Thoracic aorta (tissue), 2 donors: ENCODE measurements at places on chromosomes 11 and 22. TPM values are rescaled to one million over a fixed set of nuclear protein-coding genes. Genes with fewer than 3 reads are reported as not detected.

- no peak overlapping the region for H3K4me3 ChIP-seq
- no peaks in the 10 kb centered on the region for H3K27me3 ChIP-seq
- no peak overlapping the region for H3K27ac ChIP-seq
These were observed 9.9 kb downstream of the RGL4 start for GRCh38 chr22:23700706-23701105.

DNA sequence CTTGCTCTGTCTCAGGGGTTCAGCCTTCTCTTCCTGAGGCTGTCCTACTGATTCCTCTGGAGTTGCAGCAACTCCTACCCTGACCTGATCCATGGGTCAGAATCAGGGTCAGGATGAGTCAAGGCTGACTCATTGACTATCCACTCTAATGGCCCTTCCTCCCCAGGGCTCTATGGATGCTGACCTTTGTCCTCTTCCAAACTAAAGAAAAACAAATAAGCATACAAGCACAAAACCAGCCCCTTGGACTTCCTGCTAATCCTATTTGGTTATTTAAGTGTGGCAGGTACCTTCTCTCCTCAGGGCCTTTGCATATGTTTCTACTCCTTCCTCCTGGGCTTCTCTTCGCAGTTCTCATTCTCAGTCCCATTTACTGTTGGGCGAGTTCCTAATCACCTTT is 204.5 kb upstream of the NAV2 start:
- no peak for DNase-seq
- no peak overlapping the region for H3K27ac ChIP-seq
- H3K4me3 ChIP-seq = no peak overlapping the region
- H3K27me3 ChIP-seq = no peaks in the 10 kb centered on the region
- peaks cover 32% of the 10 kb centered on the region for H3K4me1 ChIP-seq
- no peaks in the 10 kb centered on the region for H3K36me3 ChIP-seq

- H3K36me3 ChIP-seq = peaks cover 19% of the 10 kb centered on the region
- no peaks in the 10 kb centered on the region for H3K27me3 ChIP-seq
- no peak overlapping the region for H3K4me3 ChIP-seq
- DNase-seq = no peak
- peaks cover 3% of the 10 kb centered on the region for H3K4me1 ChIP-seq
These were observed 7.9 kb downstream of the DDX10 start for GRCh38 chr11:108672786-108673185.

- no peaks in the 10 kb centered on the region for H3K4me1 ChIP-seq
- H3K4me3 ChIP-seq = no peak overlapping the region
- H3K27ac ChIP-seq = no peak overlapping the region
These were observed 14.6 kb downstream of the TRMU start for GRCh38 chr22:46350121-46350520.

GRCh38 chr11:88266919-88267318 is 70.6 kb downstream of the CTSC start:
- no peak overlapping the region for H3K27ac ChIP-seq
- H3K36me3 ChIP-seq = no peaks in the 10 kb centered on the region
- no peak for DNase-seq
- H3K27me3 ChIP-seq = no peaks in the 10 kb centered on the region

DNA sequence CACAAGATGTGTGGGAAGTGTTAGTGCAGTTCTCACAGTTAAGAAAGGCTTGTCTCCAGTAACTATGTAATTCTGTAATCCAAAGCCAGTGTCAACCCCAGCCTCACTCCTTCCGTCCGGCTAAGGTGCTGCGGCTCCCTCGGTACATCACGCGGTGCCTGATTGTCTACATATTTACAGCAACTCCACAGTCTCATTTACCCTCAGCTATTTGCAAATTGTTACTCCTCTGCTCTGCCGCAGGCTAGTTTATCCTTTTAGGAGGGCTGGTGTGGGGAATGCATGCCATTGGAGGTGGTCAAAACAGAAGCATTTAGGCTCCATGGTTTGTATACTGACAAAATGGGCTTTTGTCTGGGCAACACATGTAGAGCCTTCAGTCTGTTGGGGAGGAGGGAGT is 358.3 kb downstream of the METTL15 start:
- H3K36me3 ChIP-seq = no peaks in the 10 kb centered on the region
- no peak overlapping the region for H3K27ac ChIP-seq
- no peaks in the 10 kb centered on the region for H3K4me1 ChIP-seq
- no peak for DNase-seq
- H3K27me3 ChIP-seq = no peaks in the 10 kb centered on the region

DNA sequence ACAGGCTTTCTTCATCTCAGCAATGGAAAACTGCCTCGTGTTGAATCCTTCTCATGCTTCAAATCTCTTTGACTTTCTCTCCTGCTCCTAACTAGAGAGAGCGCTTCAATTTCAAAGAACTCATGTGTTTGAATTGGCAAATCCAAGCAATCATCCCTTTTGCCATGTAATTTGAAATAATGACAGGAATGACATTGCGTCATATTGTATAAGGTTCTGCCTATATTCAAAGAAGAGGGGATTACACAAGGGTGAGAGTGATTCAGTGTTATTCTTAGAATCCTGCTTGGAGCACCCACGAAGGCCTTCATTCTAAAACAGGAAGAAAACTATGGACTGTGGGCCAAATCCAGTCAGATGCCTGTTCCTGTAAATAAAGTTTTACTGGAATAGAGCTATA is 720.6 kb downstream of the JRKL start:
- no peaks in the 10 kb centered on the region for H3K36me3 ChIP-seq
- no peak overlapping the region for H3K27ac ChIP-seq
- H3K4me1 ChIP-seq = no peaks in the 10 kb centered on the region
- no peak for DNase-seq

GRCh38 chr11:100759106-100759505 is 72.0 kb downstream of the ARHGAP42 start:
- no peak overlapping the region for H3K27ac ChIP-seq
- peaks cover 7% of the 10 kb centered on the region for H3K4me1 ChIP-seq
- H3K4me3 ChIP-seq = no peak overlapping the region
- H3K27me3 ChIP-seq = no peaks in the 10 kb centered on the region

GRCh38 chr11:94705891-94706615 is 62.1 kb upstream of the AMOTL1 start:
- DNase-seq = no peak
- H3K27me3 ChIP-seq = no peaks in the 10 kb centered on the region
- H3K4me3 ChIP-seq = no peak overlapping the region
- no peaks in the 10 kb centered on the region for H3K4me1 ChIP-seq
- no peak overlapping the region for H3K27ac ChIP-seq

GRCh38 chr11:118047749-118048148 is 29.1 kb upstream of the TMPRSS4 start:
- no peaks in the 10 kb centered on the region for H3K27me3 ChIP-seq
- H3K4me3 ChIP-seq = no peak overlapping the region
- no peak overlapping the region for H3K27ac ChIP-seq
- DNase-seq = no peak
- H3K4me1 ChIP-seq = no peaks in the 10 kb centered on the region
- H3K36me3 ChIP-seq = no peaks in the 10 kb centered on the region

- H3K27ac ChIP-seq = no peak overlapping the region
- H3K36me3 ChIP-seq = no peaks in the 10 kb centered on the region
- no peak overlapping the region for H3K4me3 ChIP-seq
- no peaks in the 10 kb centered on the region for H3K27me3 ChIP-seq
- H3K4me1 ChIP-seq = no peaks in the 10 kb centered on the region
- DNase-seq = no peak
These were observed 8.6 kb downstream of the OR6M1 start for GRCh38 chr11:123797541-123797940.

GRCh38 chr11:22846726-22847125 is 13.5 kb downstream of the CCDC179 start:
- no peaks in the 10 kb centered on the region for H3K36me3 ChIP-seq
- H3K4me1 ChIP-seq = no peaks in the 10 kb centered on the region
- H3K4me3 ChIP-seq = no peak overlapping the region
- DNase-seq = no peak
- no peak overlapping the region for H3K27ac ChIP-seq

GRCh38 chr11:110279881-110280280 is 16.5 kb downstream of the RDX start:
- H3K27me3 ChIP-seq = no peaks in the 10 kb centered on the region
- DNase-seq = no peak
- H3K27ac ChIP-seq = no peak overlapping the region

DNA sequence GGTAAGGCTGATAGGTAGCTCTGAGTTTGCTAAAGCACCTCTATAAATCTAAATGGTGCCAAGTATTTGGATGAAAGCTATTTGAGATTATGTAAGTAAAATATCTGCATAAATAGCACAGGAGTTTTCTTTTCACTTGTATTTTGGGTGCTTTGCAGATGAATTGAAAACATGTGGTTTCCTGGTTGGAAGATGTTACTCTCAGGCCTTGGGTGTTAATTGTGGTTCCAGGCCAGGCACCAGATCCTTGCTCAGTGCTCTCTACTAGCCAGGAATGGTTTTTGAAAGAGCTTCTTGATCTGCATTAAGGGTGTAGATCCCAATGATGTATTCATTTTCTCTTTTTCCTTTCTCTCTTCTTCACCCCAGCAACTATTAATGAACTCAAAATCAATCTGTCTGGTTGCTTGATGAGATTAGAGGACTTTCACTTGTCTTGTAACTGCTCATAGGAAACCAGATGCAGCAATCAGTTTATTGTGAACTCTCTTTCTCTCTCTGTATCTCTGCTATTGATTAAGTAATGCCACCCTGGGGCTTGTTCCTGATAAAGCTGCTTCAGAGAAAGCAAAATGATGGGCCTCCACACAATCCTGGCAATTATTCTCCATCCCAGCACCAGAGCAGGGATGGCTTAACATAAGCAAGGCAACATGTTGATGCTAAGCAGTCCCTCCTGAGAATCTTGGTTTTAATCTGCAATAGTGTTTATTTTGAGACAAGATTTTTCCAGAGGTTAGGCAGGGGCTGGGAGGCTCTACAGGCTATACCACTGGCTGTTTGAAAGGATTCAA is 147.0 kb upstream of the NTM start:
- no peak overlapping the region for H3K27ac ChIP-seq
- no peaks in the 10 kb centered on the region for H3K27me3 ChIP-seq
- no peak overlapping the region for H3K4me3 ChIP-seq
- DNase-seq = no peak
- H3K36me3 ChIP-seq = no peaks in the 10 kb centered on the region

DNA sequence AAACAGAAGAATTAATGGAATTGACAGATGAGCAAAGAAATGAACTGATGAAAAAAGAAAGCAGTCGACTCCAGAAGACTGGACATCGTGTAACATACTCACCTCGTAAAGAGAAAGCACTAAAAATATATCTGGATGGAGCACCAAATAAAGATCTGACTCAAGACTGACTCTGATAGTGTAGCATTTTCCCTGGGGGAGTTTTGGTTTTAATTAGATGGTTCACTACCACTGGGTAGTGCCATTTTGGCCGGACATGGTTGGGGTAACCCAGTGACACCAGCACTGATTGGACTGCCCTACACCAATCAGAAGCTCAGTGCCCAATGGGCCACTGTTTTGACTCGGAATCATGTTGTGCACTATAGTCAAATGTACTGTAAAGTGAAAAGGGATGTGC is 52.4 kb downstream of the DKK3 start:
- H3K27me3 ChIP-seq = no peaks in the 10 kb centered on the region
- DNase-seq = no peak
- no peaks in the 10 kb centered on the region for H3K4me1 ChIP-seq
- peaks cover 16% of the 10 kb centered on the region for H3K36me3 ChIP-seq

DNA sequence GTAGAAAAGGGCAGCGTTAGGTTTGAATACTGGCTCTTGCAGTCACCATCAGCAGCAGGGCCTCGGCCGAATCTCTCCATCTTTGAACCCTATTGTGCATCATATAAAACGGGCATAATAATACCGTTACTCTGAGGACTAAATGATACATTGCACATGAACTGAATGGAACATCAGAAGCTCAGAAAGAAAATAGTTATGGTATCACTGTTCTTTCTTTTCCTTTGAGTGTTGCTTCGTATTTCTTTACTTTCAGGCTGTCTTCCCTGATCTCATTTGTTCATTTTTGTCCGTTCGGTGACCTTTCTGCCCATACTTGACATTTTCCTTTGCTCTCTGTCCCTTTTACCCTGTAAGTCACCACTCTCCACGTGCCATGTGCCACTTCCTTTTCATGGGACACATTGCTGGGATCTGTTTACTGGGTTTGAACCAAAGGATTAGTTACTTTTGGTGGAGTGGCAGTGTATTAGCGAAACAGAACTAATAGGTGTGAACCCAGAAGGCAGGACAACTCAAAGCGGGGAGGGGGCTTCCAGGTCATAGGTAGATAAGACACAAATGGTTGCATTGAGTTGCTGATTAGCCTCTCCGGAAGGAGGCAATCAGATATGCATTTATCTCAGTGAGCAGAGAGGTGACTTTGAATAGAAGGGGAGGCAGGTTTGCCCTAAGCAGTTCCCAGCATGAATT is 717 bp upstream of the ZNF202 start:
- H3K36me3 ChIP-seq = no peaks in the 10 kb centered on the region
- peak overlapping the region; percentile 96 for H3K4me3 ChIP-seq
- H3K27ac ChIP-seq = peak overlapping the region; percentile 55
- H3K27me3 ChIP-seq = no peaks in the 10 kb centered on the region

- H3K4me3 ChIP-seq = no peak overlapping the region
- no peak overlapping the region for H3K27ac ChIP-seq
- no peaks in the 10 kb centered on the region for H3K36me3 ChIP-seq
- H3K27me3 ChIP-seq = no peaks in the 10 kb centered on the region
- no peaks in the 10 kb centered on the region for H3K4me1 ChIP-seq
These were observed 104.1 kb downstream of the TBC1D22A start for GRCh38 chr22:46866591-46866990.

DNA sequence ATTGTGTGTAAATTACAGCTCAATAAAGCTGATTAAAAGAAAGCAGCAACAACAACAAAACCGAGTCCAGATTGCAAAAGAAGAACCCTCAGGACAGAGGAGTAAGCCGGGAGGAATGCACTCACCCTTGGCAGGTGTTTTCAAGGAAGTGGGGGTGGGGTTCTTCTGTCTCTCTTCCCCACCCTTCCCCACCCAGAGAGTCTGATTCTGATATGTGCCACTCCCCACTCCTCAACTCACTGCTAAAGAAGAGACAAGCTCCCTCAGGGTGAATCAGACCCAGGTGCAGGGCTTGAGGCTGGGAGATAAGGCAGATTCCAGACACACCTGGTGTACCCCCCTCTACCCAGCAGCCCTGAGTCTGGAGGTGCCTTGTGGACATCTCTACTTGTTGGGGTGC is 38.4 kb upstream of the PHF21A start:
- H3K4me3 ChIP-seq = no peak overlapping the region
- H3K27me3 ChIP-seq = no peaks in the 10 kb centered on the region
- no peak overlapping the region for H3K27ac ChIP-seq

TTC28 gene
- 94.2 TPM for total RNA-seq

DDX25 gene
- total RNA-seq = not detected

TSPAN4 gene
- 55.5 TPM for total RNA-seq

CNGA4 gene
- not detected for total RNA-seq

SORL1 gene
- 33.0 TPM for total RNA-seq

JRKL gene
- total RNA-seq = 5.4 TPM

PLCB3 gene
- 39.7 TPM for total RNA-seq

SCGB1A1 gene
- total RNA-seq = not detected

KCNC1 gene
- not detected for total RNA-seq

COMT gene
- total RNA-seq = 300 TPM
